ENCODE measurements at places on chromosomes 2 and 18.

DNA sequence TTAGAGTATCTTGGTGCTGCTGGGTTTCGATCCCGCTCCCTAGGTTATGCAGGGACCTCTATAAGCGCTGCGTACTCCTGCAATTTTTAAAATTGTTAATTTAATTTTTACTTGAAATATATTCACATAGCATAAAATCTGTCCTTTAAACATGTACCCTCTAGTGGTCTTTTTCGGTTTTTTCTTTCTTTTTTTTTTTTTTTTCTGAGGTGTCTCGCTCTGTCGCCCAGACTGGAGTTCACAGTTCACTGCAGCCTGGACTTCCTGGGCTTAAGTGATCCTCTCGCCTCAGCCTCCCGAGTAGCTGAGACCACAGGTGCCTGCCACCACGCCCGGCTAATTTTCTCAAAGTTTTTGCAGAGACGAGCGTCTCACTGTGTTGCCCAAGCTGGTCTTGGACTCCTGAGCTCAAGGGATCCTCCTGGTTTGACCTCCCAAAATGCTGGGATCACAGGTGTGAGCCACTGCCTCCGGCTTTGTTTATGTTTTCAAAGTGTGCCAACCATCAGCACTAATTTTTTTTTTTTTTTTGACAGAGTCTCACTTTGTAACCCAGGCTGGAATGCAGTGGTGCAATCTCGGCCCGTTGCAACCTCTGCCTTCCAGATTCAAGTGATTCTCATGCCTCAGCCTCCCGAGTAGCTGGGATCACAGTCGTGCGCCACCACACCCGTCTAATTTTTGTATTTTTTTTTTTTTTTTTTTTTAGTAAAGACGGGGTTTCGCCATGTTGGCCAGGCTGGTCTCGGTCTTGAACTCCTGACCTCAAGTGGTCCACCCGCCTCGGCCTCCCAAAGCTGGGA, 585 bp upstream of the MOB1A start:
- peak overlapping the region; percentile 100 for H3K4me3 ChIP-seq
- peaks cover 10% of the 10 kb centered on the region for H3K36me3 ChIP-seq
- no peaks in the 10 kb centered on the region for H3K27me3 ChIP-seq
- peaks cover 34% of the 10 kb centered on the region for H3K4me1 ChIP-seq

- H3K4me1 ChIP-seq = no peaks in the 10 kb centered on the region
- H3K4me3 ChIP-seq = no peak overlapping the region
- no peak overlapping the region for H3K27ac ChIP-seq
Observed at GRCh38 chr2:60292242-60292641, 261.2 kb downstream of the BCL11A start.

GRCh38 chr2:181915102-181915501, 23.6 kb downstream of the ITPRID2 start:
- no peak overlapping the region for H3K27ac ChIP-seq
- H3K27me3 ChIP-seq = no peaks in the 10 kb centered on the region
- DNase-seq = no peak
- H3K4me1 ChIP-seq = no peaks in the 10 kb centered on the region

- H3K27me3 ChIP-seq = no peaks in the 10 kb centered on the region
- H3K4me1 ChIP-seq = no peaks in the 10 kb centered on the region
- no peaks in the 10 kb centered on the region for H3K36me3 ChIP-seq
- no peak for DNase-seq
- H3K4me3 ChIP-seq = no peak overlapping the region
- H3K27ac ChIP-seq = no peak overlapping the region
Observed at GRCh38 chr2:221608442-221608841, 36.3 kb upstream of the EPHA4 start.

- no peaks in the 10 kb centered on the region for H3K27me3 ChIP-seq
- peak; percentile 36 for DNase-seq
- H3K4me3 ChIP-seq = no peak overlapping the region
- peaks cover 25% of the 10 kb centered on the region for H3K4me1 ChIP-seq
- H3K27ac ChIP-seq = no peak overlapping the region
- H3K36me3 ChIP-seq = no peaks in the 10 kb centered on the region
Observed at GRCh38 chr2:105789745-105790460, 45.2 kb downstream of the NCK2 start.

DNA sequence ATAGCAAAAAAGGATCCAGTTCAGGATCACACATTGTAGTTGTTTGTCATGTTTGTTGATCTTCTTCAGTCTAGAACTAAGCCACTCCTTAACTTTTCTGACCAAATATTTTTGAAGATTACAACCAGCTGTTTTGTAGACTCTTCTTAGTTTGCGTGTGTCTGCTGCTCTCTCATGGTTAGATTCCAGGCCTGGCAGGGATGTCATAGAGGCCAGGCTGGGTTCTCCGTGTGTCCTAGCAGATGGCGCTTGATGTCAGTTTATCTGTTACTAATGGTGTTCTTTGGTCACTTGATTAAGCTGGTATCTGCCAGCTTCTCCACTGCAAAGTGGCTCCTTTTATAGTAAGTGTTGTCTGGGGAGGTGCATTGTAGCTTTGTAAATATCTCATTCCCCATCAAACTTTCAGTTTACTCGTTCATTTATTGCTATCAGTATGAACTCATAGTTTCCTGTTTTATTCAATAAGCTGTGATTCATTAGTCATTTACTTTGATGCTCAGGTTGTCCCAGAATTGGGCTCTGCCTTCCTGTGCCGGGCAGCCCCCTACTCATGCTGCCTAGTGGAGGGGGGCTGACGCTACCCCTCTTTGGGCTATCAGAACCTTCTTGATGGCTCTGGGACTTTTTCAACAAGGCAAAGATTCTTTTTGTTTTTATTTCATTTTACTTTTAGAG, 42.1 kb downstream of the GRHL1 start:
- H3K4me1 ChIP-seq = no peaks in the 10 kb centered on the region
- no peaks in the 10 kb centered on the region for H3K27me3 ChIP-seq
- no peak for DNase-seq
- H3K36me3 ChIP-seq = peaks cover 26% of the 10 kb centered on the region
- no peak overlapping the region for H3K4me3 ChIP-seq

DNA sequence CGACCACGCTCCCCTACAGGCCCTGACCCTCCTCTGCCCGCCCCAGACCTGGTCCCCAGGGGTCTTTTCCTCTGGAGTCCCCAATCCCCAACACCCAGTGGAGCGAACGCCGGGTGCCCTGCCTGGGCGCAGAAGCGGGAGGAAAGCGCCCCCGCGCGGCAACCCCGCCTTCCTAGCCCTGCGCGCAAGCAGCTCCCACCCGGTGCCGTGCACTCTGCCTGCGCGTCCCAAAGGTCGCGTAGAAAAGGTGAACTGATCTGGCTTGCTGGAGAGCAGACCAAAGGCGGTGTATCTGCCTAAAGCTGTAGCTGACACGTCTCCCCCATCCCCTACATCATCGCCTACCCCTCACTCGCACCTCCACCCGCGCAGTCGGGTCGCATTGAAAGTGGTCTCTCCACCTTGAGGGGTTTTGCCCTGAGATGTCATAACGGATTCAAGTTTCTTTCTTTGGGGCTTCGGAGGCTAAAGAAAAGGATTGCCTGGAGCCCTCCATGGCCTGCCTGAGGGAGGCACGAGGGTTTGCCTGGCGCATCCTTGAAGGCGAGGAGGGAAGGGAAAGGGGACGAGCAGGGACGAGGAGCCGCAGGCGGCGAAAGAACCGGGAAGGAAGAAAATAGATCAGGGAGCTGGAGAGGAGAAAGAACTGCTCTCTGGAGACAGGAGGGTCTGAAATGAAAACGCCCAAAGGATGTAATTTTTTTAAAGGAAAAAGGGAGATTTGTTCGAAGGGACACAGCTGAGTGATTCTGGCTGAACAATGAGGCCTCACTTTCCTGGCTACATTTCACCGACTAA, 5.8 kb downstream of the GAD1 start:
- H3K4me1 ChIP-seq = no peaks in the 10 kb centered on the region
- no peaks in the 10 kb centered on the region for H3K36me3 ChIP-seq
- H3K27me3 ChIP-seq = peaks cover 9% of the 10 kb centered on the region

- no peaks in the 10 kb centered on the region for H3K4me1 ChIP-seq
- no peak overlapping the region for H3K4me3 ChIP-seq
- H3K36me3 ChIP-seq = no peaks in the 10 kb centered on the region
- no peak overlapping the region for H3K27ac ChIP-seq
- no peaks in the 10 kb centered on the region for H3K27me3 ChIP-seq
Observed at GRCh38 chr2:132605236-132606180, 64.5 kb downstream of the LYPD1 start.

GRCh38 chr2:86218124-86218523, 18.9 kb downstream of the MRPL35 start:
- H3K27ac ChIP-seq = no peak overlapping the region
- H3K4me3 ChIP-seq = no peak overlapping the region
- H3K4me1 ChIP-seq = no peaks in the 10 kb centered on the region

- H3K36me3 ChIP-seq = no peaks in the 10 kb centered on the region
- DNase-seq = peak; percentile 52
- peak overlapping the region; percentile 86 for H3K27ac ChIP-seq
- no peaks in the 10 kb centered on the region for H3K27me3 ChIP-seq
Observed at GRCh38 chr2:53969968-53970723, 647 bp downstream of the PSME4 start.

DNA sequence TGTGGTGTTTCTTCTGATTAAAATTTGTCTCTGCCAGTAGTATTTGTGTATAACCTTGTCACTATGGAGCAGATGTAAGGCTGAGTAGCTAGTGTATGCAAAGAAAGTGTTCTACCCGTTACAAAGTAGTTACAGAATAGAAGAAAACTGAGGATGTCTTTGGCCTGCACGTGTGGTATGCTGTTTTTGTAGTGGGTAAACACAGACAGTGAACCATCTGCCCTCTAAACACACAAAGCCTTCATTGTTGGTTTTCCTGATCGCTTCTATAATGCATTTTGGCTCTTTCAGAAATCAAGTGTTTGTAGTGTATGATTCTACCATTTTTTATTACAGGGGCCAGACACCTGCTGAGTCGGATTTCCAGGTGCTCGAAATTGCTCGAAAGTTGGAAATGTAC, 61.5 kb downstream of the FARP2 start:
- no peak overlapping the region for H3K27ac ChIP-seq
- no peaks in the 10 kb centered on the region for H3K4me1 ChIP-seq
- H3K27me3 ChIP-seq = no peaks in the 10 kb centered on the region
- no peak overlapping the region for H3K4me3 ChIP-seq
- H3K36me3 ChIP-seq = peaks cover 76% of the 10 kb centered on the region

All from DND-41 (cell line).